Calu3 (cell line): ENCODE measurements at places on chromosomes 7 and 10. TPM values are rescaled to one million over a fixed set of nuclear protein-coding genes. Genes with fewer than 3 reads are reported as not detected.

Gene FKBP6
- not detected in 2 replicates for total RNA-seq

Gene AASS
- 12.7 and 18.7 TPM in 2 replicates for total RNA-seq

Gene TMEM236
- 0.38 and 0.51 TPM in 2 replicates for total RNA-seq

Gene DLX6
- 1.1 and 1.2 TPM in 2 replicates for total RNA-seq

Gene HTR7
- 0.12 TPM in 1 of 2 replicates, not detected in the other for total RNA-seq

Gene FAM149B1
- 27.0 and 31.5 TPM in 2 replicates for total RNA-seq

Gene UCMA
- not detected in 2 replicates for total RNA-seq

- no peak overlapping the region for H3K27ac ChIP-seq
- no peaks in the 10 kb centered on the region for H3K27me3 ChIP-seq
- H3K4me1 ChIP-seq = no peaks in the 10 kb centered on the region
- no peak for DNase-seq
- H3K4me3 ChIP-seq = no peak overlapping the region
- no peaks in the 10 kb centered on the region for H3K36me3 ChIP-seq
Observed at GRCh38 chr7:75830978-75831377, 17.4 kb upstream of the CCL24 start.

- H3K27me3 ChIP-seq = peaks cover 62% of the 10 kb centered on the region
- no peak overlapping the region for H3K27ac ChIP-seq
- no peak for DNase-seq
- no peak overlapping the region for H3K4me3 ChIP-seq
- H3K4me1 ChIP-seq = peaks cover 10% of the 10 kb centered on the region
- H3K36me3 ChIP-seq = peaks cover 4% of the 10 kb centered on the region
Observed at GRCh38 chr7:151385626-151386300, 24.1 kb downstream of the WDR86 start.

DNA sequence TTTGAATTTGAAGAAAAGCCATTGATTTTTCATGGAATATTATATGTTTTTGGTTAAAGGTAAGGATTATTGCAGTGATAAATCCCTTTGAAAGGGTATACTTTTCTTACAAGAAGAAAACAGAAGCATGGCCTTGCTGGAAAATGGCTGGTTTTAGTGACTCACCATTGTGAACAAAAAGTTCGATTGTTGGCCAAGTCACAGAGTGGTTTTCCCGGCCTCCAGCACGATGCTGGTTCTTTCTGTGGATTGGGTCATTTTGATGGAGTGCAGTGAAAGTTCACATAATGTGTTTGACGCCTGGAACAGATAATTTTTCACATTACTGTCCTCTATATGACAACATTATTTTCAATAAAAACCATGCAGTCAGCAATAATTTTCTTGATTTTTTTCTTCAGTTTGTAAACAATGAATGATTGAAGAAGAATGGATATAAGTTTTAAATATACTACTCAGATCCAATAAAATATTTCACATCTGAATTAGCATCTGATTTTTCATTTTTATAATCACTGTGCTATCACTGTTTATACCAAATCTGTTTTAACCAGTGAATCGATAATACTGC, 60.9 kb downstream of the RBM20 start:
- DNase-seq = no peak
- no peak overlapping the region for H3K27ac ChIP-seq
- H3K27me3 ChIP-seq = peaks cover under 1% of the 10 kb centered on the region
- no peaks in the 10 kb centered on the region for H3K36me3 ChIP-seq
- H3K4me3 ChIP-seq = no peak overlapping the region

DNA sequence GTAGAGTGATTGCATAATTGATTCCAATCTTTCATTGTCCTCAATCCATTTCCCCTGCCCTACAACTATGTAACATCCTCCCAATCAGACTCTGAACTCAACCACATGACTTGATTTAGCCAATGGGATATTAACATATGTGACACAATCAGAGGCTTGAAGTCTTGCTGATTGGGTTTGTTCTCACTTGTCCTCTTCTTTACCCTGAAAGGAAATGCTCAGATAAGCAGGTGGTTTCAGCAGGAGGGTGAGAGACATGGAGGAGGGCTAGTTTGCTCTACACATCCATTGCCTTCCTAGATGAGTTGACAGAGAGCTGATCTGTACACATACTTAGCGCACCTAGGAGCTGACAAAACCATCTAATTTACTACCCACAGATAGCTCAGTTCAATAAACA, 669.4 kb downstream of the NRG3 start:
- H3K27ac ChIP-seq = no peak overlapping the region
- no peaks in the 10 kb centered on the region for H3K36me3 ChIP-seq
- H3K27me3 ChIP-seq = no peaks in the 10 kb centered on the region
- H3K4me3 ChIP-seq = no peak overlapping the region
- no peak for DNase-seq
- H3K4me1 ChIP-seq = no peaks in the 10 kb centered on the region

DNA sequence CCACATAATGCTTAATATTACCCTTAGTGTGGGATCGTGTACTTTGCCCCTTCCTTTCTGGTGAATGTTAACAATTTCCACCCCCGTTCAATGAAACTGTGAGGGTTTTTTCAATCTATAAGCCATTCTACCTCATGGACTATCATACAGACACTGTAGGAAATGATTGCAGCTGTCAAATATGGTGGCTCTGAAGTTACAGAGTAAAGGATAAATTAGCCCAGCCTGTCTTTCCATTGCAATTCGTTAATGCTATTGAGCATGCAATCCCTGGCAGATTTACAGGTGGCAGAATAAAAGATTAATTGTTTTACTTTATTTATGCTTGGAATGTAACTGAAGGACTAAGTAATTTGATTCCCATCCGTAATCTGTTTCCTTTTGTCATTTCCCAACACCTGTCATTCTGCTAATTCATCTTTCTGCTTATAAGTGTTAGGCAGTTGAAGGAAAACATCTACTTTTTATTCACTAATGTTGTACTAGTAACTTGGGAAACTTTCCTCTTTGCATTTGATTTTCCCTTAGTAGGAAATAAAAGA, 1211.6 kb upstream of the LRRN3 start:
- no peak overlapping the region for H3K4me3 ChIP-seq
- H3K27ac ChIP-seq = no peak overlapping the region
- H3K27me3 ChIP-seq = no peaks in the 10 kb centered on the region
- no peak for DNase-seq
- peaks cover 16% of the 10 kb centered on the region for H3K4me1 ChIP-seq

DNA sequence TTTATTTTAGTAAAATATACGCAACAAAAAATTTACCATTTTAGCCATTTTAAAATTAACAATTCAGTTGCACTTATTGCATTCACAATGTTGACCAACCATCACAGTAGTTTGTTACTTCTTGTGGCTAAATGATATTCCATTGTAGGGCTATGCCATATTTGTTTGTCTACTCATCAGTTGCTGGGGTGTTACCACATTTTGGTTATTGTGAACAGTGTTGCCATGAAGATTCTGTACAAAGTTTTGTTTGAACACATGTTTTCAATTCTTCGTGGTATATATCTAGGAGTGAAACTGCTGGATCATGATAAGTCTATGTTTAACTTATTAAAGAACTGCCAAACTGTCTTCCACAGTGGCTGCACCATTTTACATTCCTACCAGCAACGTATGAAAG, 46.3 kb upstream of the ZNF365 start:
- H3K36me3 ChIP-seq = no peaks in the 10 kb centered on the region
- H3K4me1 ChIP-seq = no peaks in the 10 kb centered on the region
- no peak for DNase-seq
- H3K27me3 ChIP-seq = no peaks in the 10 kb centered on the region
- no peak overlapping the region for H3K4me3 ChIP-seq
- no peak overlapping the region for H3K27ac ChIP-seq

- DNase-seq = no peak
- peaks cover 7% of the 10 kb centered on the region for H3K4me1 ChIP-seq
- no peaks in the 10 kb centered on the region for H3K27me3 ChIP-seq
- H3K4me3 ChIP-seq = no peak overlapping the region
- H3K27ac ChIP-seq = no peak overlapping the region
Observed at GRCh38 chr10:29966269-29966668, 93.1 kb downstream of the JCAD start.

DNA sequence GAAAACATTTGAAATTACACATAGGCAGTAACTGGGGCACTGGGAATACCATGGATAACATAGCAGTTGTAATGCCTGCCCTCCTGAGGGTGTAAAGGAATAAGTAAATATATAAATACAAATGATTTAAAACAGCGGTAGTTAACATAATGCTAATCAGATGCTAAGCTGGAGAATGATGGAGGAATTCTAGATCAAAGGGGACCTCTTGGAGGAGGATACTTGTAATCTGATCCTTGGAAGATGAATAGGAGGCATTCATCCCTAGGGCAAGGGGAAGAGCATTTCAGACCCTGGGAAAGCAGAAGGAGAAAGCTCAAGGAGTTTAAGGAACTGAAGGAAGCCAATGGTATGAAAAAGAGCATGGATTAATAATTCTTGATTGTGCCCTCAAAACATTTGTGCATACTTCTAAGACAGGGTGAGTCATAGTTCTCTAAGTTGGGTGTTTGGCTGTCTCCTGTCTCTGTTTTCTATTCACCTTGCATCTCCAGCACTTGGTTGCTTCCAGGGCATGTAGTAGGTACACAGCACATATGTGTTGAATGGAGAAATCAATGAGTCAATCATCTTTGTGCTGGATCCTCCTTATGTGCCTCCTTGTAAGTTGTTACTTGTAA, 54.8 kb upstream of the PLPP4 start:
- H3K36me3 ChIP-seq = no peaks in the 10 kb centered on the region
- no peak for DNase-seq
- no peak overlapping the region for H3K27ac ChIP-seq
- H3K27me3 ChIP-seq = no peaks in the 10 kb centered on the region
- no peak overlapping the region for H3K4me3 ChIP-seq

DNA sequence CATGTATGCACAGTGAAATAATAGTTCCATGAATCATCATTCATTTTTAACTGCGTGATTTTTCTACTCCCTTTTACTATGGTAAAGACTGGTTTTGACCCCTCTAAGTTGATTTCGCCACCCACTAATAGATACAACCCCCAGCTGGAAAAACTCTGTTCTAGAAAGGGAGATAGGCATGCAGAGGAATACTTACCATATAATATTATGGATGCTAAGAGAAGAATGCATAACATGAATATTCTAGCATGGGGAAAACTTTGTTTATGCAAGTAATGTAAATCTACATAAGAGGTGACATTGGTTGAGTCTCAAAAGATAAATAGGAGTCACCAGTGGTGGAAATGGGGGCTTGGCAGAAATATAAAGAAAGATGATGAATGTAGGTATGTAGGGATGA, 97.3 kb upstream of the MBL2 start:
- no peak overlapping the region for H3K4me3 ChIP-seq
- peaks cover 12% of the 10 kb centered on the region for H3K4me1 ChIP-seq
- H3K27ac ChIP-seq = no peak overlapping the region
- H3K36me3 ChIP-seq = no peaks in the 10 kb centered on the region
- no peak for DNase-seq

- H3K4me3 ChIP-seq = no peak overlapping the region
- no peaks in the 10 kb centered on the region for H3K27me3 ChIP-seq
- no peak overlapping the region for H3K27ac ChIP-seq
- DNase-seq = no peak
Observed at GRCh38 chr7:77655836-77656455, 40.3 kb upstream of the RSBN1L start.

- H3K4me3 ChIP-seq = no peak overlapping the region
- no peaks in the 10 kb centered on the region for H3K27me3 ChIP-seq
- DNase-seq = no peak
- H3K4me1 ChIP-seq = no peaks in the 10 kb centered on the region
- H3K36me3 ChIP-seq = no peaks in the 10 kb centered on the region
Observed at GRCh38 chr7:84506151-84506550, 311.6 kb upstream of the SEMA3A start.

DNA sequence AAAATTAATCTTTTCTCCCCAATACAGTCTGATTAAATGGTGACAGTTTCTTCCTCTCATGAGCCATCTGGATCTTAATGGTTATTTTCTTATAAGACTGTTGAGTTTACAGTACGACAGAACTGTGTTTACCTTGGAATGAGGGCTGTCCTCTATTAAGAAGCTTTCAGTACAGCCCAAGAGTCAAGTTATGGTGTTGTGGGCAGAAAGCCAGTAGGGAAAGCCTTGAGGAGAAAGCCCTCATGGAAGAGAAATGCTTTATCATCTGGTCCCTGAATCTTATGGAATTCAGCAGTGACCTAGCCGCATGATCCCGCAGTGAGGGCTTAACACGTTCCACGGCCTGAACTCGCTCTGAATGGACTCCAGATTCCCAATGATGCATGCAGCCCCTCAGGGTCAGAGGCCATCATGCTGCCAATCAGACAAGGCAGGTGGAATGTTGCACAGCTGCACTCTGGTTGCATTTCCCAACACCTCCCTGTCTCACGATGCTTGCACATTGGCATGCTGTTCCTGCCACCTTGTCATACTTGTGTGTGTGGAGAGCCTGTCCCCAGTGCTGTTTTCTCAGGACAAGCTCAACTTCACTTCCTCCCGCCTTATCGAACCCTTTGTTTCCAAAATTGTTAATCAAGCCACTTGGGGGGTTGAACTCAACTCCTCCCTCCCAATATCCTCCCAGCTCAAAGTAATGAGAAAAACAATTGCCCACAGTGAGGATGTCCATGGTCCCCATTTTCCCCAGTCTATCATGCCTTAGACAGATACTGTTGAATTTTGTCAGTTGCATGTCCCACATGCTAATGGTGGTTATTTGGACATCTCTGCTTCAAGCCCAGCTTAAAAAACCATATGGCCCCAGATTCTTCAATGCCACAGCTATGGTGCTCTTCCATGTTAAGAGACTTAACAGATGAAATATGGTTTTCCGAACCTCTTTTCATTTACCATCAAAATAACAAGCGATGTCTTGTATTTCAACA, 211.1 kb upstream of the TCF7L2 start:
- H3K27ac ChIP-seq = no peak overlapping the region
- H3K4me3 ChIP-seq = no peak overlapping the region
- peaks cover 6% of the 10 kb centered on the region for H3K36me3 ChIP-seq

- no peak overlapping the region for H3K4me3 ChIP-seq
- DNase-seq = peak; percentile 61
- H3K36me3 ChIP-seq = peaks cover 3% of the 10 kb centered on the region
- peaks cover 68% of the 10 kb centered on the region for H3K27me3 ChIP-seq
Observed at GRCh38 chr10:93813507-93814465, 56.0 kb downstream of the LGI1 start.

- H3K4me1 ChIP-seq = no peaks in the 10 kb centered on the region
- no peak for DNase-seq
- no peak overlapping the region for H3K4me3 ChIP-seq
- H3K27ac ChIP-seq = no peak overlapping the region
Observed at GRCh38 chr7:96638669-96639068, 71.0 kb downstream of the SEM1 start.

DNA sequence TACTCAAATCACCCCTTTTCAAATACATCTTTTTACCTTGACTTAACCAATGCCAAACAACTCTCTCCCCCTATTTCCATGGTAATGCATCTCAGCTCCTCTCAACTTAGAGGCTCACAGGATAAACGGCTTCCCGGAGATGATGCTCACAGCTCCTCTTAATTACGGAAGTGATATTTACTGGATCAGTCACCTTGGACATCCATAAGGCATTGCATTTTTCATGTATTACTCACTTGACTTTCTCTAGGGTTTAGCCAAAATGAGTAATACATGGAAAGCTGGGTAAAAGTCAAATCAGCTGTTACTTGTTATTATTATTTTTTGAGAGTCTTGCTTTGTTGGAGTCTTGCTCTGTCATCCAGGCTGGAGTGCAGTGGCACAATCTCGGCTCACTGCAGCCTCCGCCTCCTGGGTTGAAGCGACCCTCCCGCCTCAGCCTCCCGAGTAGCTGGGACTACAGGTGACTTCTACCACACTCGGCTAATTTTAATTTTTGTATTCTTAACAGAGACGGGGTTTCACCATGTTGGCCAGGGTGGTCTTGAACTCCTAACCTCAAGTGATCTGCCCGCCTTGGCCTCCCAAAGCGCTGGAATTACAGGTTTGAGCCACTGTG, 73.3 kb upstream of the RHEB start:
- H3K4me3 ChIP-seq = no peak overlapping the region
- no peak overlapping the region for H3K27ac ChIP-seq
- H3K36me3 ChIP-seq = no peaks in the 10 kb centered on the region
